ENCODE measurements at places on chromosomes 13 and 19. TPM values are rescaled to one million over a fixed set of nuclear protein-coding genes. Genes with fewer than 3 reads are reported as not detected.

ZSWIM9 gene
- 2.0 TPM for polyA plus RNA-seq

DNA sequence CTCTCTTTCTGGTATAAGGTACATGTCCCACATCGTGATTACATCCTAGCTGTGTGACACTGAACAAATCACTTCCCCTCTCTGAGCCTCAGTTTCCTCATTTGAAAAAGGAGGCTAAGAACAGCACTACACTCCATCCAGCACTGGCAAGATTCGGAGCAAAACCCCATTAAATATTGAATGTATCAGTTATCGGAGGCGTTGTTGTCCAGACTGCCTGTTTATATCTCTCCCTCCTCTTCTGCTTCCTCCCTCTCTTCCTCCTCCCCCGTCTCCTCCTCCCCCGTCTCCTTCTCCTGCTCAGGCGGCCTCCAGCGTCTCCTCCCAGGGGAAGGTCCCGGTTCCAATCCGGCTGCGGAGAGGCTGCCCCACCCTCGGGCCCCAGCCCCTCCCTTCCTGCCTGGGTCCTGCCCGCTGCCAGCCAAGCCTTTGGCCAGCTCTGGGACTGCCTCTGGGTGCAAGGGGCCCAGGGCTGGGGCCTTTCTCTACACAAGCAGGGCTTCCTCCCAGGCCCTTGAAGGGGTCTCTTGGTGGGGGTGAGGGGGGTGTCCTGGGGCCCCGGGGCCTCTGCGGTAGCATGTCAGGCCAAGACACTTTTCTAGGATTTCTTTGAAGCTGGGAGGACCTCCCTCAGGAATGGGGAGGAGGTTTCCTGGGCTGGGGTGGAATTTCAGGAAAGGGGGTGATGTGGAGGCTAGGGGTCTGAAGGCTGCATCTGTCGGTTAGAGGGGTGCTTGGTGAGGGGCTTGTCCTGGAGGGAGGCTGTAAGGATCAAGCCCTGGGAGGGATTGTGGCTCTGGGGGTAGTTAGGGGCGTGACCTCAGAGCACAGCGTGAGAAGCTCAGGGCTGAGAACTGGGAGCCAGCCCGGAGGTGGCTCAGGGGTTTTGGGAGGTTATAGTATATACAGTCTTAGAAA, 1.9 kb downstream of the RRAS start:
- peak; percentile 91 for DNase-seq

DNA sequence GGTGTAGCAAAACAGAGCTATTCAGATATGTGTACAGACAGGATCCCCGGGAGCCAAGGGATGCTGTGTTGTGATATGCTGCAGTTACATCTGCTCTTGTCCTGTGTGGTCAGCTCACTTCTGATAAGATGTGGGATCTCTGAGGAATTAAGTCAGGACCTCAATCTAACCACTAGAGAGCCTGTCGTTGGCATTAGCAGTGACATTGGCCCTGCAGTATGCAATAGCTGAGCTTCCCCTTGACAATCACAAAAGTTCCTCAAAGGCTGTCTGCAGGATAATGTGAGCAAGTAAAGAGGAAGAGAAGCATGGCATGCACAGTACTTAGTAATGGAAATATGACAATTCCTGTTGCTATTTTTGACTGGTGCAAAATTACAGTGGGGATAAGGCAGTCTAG, 203.4 kb upstream of the MIR17HG start:
- no peak for DNase-seq

DNA sequence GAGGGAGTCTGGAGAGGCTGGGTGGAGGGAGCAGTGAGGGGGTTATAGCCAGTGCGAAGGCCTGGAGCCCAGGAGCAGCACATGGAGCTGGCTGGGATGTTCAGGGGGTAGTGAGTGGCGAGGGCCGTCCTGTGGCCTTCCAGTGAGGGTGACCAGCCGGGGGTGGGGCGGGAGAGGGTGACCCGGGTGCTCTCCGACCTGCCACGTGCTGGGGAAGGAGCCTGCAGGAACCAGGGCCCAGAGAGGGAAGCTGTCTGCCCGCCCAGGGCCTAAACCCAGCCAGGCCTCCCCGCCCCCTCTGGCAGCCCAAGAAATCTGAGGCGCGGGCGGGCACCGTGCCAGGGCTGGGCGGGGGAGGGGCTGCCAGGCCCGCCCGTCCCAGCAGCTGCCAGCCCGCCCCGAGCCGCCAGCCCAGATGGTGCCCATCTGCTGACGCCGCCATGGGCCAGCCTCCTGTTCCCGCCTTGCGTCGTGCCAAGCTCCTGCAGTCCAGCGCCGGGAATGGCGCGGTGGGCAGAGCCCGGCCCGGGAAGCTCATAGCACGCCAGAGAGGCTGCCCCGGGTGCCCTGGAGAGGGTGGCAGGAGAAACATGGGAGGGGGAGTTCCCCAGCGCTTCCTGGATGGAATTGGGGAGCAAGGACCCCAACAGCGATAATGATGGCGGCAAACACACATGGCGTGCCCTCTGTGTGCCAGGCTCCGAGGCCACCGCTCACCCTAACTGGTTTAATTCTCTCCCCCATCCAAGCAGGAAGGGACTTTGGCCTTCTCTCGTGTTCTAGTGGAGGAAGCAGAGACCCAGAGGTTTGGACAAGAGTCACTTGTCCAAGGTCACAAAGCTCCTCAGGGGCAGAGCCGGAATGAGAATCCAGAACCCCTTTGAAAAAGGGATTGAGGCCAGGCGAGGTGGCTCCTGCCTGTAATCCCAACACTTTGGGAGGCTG, 21.5 kb downstream of the NFIC start:
- DNase-seq = no peak

GRCh38 chr19:46361915-46362314, 15.0 kb downstream of the PPP5C start:
- DNase-seq = no peak

NAA16 gene
- polyA plus RNA-seq = 19.8 TPM

- DNase-seq = no peak
Measured at GRCh38 chr13:110453797-110454196, 107.7 kb downstream of the RAB20 start.

DNA sequence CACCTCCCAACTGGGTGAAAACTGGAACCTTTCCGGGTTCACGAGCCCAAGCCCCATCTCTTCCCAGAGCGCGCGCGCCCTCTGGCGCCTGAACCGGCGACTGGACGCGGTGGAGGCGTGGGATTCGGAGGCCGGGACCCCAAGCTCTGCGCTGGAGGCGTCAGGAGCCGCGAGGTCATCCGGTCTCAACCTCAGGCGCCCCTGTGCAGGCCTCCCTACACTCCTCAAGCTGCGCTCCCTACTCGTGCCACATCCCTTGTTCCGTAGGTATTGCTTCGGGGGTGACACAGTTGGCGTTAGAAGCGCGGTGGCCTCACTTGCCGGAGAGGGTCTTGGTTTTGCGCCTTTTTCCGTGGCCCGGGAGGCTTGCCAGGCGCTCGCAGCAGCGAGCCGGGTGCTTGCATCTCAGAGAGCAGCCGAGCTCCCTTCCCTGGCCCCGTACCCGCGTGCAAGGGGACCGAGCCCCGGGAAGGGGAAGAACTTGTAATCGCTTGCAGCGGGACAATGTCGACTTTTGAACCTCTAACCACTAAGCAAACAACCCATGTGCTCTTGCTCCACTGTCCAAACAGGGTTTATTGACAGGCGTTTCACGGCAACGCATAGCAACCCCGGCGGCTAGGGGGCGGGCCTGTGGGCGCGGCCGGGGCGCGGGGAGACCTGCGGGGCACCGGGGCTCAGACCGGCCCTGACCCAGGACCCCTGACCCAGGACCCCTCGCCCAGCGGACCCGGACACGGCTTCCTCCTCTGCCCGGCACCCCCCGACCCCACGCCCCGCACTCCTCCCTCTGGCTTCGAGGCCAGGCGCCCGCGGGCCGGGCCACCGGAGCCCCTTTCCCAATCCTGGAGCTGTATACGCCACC, 8.5 kb downstream of the CDX2 start:
- peak; percentile 50 for DNase-seq

MYBPC2 gene
- 0.30 TPM for polyA plus RNA-seq

GRCh38 chr13:99154064-99154463, 46.6 kb upstream of the UBAC2 start:
- no peak for DNase-seq

RASA3 gene
- 14.0 TPM for polyA plus RNA-seq

DMKN gene
- 329 TPM for polyA plus RNA-seq

C3 gene
- polyA plus RNA-seq = 1.6 TPM

ZNF497 gene
- polyA plus RNA-seq = 6.8 TPM

DNA sequence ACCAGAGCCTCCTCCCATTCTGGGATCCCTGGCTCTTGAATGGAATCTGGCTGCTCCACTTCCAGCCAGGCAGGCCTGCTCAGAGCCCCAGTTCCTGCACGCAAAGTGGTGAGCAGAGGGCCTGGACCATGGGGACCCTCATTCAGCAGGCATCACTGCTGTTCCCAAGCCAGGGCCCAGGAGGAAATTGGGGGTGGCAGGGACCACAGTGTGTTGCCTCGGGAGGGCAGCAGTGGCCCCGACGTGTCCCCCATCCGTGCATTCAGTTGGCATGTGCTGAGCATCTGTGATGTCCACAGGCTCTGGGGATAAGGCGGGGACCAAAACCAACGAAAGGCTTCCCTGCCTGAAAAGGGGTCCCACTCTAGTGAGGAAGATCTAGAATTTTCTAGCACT, 11.2 kb downstream of the CCDC97 start:
- no peak for DNase-seq

DNA sequence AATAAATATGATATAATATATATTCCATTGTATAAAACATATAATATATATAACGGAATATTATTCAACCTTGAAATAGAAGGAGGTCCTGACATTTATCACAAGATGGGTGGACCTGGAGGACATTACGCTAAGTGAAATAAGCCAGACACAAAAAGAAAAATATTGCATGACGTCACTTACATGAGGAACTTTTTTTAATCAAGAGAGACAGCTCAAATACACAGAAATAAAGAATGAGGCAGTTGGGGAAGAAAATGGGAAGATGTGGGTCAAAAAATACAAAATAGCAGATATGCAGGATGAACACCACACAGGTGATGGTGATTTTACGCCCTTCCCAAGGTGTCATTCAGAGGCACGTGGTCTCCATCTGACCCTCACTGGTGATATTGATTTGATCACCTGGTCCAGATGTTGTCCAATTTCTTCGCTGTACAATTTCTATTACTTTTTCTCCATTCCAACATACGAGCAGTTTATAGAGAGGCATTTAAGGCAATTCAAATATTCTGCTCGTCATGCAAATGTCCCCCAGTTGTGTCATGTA, 513 bp upstream of the ZNF317 start:
- no peak for DNase-seq

DNA sequence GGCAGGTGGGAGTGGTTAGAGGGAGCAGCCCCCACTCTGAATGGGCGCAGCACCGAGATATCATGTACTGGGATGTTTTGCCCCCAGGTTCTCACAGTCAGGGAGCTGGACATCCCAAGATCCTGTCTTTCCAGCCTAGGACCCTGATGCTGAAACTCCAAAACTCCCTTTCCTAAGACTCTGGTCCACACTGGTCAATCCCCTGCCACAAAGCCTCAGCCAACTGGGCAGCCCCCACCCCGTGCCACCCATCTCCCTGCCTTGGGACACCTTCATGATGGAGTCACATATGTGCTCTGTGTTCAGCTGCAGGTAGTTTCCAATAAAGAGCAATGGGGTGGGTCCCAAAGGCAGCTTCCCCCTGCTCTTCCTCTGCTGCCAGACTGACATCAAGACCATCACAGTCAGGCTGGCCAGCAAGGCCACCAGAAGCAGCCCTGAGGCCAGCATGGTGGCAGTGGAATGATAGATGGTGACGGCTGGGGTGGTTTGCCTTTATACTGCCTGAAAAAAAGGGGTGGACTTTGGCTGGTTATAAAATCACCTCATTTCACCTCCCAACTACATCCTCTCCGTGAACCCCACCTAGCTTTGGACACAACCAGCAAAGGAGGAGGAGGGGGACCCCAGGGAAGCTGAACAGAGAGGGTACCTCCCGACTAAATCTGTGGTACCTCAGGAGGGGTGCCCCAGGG, 36.3 kb downstream of the CYP2B6 start:
- DNase-seq = no peak

EDNRB gene
- 3.2 TPM for polyA plus RNA-seq

Data from cardiac muscle cell (in vitro differentiated cells and primary cell).